ENCODE measurements at places on chromosomes 2 and 18.

- no peak for DNase-seq
These were observed 89.3 kb downstream of the SPP2 start for GRCh38 chr2:234139755-234140154.

DNA sequence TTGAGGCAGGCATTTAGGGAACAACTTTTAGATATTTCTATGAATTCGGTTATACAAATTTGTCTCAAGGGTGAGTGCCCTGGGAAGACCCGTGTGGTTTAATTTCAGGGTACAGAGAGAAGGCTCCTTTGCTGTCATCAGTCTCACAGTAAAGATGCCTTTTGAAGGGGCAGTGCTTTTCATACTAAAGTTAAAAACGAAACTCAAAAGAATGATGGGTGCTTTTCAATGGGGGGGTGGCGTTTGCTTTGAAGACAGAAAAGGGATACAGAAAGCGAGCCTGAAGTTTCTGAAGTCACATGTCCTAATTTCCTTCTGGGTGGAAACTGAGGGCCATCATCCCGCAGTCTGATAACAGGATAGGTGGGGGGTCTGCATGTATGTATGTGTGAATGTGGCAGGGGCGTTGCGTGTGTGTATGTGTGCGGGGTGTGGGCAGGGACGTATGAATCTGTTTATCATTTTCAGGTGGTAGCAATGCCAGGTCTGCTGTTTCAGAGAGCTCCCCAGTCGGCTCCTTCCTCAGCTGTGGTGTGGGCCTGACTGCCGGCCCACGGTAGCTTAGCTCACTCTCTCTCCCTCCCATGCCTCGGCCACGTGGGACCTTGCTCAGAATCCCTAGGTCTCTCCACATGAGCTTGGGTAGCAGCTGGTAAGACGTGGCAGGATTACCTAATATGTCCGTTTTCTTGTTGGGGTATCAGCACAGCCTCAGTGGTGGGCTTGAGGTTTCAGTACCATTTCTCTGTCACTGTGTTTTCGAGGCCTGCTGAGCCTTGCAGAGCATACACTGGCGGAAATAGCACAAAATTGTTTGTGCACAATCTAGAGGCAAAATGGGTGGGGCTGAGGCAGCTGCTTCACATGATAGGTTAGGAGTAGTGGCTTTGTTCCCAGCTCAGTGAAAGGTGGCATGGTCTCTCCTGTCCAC lies 32.7 kb downstream of the ARHGAP25 start:
- peak; percentile 67 for DNase-seq

DNA sequence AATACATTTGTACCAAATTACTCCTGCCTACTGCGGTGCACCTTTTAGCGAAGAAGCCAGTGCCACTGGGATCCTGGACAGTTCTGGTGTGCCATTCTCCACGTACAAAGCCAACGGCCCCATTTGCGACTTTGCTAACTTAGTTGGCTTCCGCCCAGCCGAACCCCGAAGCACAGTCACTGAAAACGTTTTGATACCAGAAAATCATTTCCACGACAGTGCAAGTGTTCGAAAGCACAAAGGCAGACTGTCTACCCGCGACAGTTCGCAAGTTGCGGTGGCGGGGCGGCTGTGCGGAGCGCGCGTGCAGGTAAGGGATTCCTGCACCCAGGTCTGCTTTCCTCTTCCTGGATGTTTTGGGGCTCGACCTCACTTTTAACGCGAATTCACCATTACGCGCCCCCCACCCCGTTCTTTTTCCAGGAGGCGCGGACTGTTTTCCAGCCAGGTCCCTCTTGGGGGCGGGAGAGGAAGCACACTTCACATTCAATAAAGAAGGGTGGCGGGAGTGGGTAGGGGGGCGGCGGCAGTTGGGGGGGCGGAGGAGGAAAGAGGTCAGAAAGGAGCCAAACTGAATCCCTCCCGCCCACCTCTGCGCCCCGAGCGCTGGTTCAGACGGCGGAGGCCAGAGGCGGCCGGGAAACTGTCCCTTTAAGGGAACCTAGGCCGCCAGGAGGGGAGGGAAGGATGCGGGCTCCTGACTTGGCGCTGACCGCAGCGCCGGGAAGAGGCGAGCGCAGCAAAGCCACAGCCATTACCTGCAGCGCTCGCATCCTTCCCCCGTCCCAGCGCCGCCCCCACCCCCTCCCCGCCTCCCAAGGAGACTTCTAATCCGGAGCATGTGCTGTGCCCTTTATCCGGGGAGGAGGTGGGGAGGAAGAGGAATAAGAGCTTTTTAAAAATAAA lies 107.4 kb upstream of the KCTD1 start:
- DNase-seq = no peak

GRCh38 chr2:10400002-10400401 lies 48.1 kb downstream of the ODC1 start:
- no peak for DNase-seq

GRCh38 chr2:217784996-217785543 lies 217.7 kb downstream of the TNS1 start:
- DNase-seq = no peak

DNA sequence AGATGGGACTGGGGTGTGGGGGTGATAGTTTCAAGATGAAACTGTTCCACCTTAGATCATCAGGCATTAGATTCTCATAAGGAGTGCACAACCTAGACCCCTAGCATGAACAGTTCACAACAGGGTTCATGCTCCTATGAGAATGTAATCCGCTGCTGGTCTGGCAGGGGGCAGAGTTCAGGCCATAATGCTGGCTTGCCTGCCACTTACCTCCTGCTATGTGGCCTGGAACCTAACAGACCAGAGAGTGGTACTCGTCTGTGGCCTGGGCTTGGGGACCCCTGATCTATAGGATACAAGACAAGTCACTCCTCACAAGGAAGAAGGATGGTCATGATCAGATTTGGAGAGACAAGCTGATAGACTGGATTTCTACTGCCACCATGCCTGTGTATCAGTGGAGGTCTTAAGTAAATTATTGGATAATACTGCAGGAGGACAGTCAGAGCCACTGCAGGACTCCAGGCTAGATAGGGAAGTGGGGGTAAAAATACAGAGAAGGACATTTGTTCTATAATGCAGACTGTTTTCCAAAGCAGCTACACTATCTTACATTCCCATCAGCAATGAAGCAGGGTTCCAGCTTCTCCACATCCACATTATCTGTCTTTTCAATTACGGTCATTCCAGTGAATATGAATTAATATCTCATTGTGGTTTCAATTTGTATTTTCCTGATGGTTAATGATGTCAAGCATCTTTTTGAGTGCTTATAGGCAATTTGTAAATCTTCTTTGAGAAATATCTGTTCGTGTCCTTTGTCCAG lies 28.8 kb upstream of the APOB start:
- DNase-seq = no peak

GRCh38 chr2:232835687-232836208 lies 34.3 kb upstream of the SNORC start:
- no peak for DNase-seq

- no peak for DNase-seq
These were observed 9.2 kb downstream of the CNTNAP5 start for GRCh38 chr2:124034265-124034664.

GRCh38 chr2:196274387-196274809 lies 103.0 kb upstream of the STK17B start:
- no peak for DNase-seq

DNA sequence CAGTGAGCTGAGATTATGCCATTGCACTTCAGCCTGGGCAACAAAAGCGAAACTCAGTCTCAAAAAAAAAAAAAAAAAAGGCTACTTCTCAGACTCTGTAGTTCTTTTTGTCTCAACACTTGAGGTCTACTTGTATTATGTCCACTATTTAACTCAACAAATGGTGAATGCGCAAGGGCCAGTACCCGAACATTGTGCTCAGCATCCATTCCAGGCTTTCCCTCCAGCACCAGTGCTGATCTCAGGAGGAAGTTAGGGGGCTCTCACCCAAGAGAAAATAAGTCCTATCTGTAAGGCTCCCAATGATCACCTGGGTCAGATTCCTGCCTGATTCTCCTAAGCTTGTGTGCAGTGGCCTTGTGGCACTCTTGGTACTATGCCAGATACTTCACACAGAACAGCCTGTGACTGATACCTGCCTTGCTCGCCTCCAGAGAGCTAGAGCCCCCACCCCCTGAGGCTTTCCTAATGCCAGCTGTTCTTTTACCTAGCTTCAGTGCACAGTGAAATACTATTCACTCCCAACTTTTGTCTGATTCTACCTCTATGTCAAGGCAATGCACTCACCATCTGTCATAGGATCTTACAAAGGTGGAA lies 74.9 kb downstream of the INO80D start:
- no peak for DNase-seq

- DNase-seq = no peak
These were observed 386.9 kb downstream of the NUP35 start for GRCh38 chr2:183511154-183511553.

Measured in natural killer cell treated with Interleukin-12 subunit alpha and Interleukin-12 subunit beta and Interleukin-15 and Interleukin-18, amount 100 ng/mL, for 72 hours (primary cell).